ENCODE measurements at places on chromosomes 7 and 10. TPM values are rescaled to one million over a fixed set of nuclear protein-coding genes. Genes with fewer than 3 reads are reported as not detected.

- DNase-seq = peak; percentile 14
Measured at GRCh38 chr7:17501441-17502212, 203.2 kb downstream of the AHR start.

GRCh38 chr7:17132726-17133125 is 165.7 kb upstream of the AHR start:
- DNase-seq = peak; percentile 29

GRCh38 chr10:15223174-15223573 is 54.7 kb upstream of the NMT2 start:
- peak; percentile 93 for DNase-seq

GRCh38 chr10:63677001-63677400 is 155.8 kb downstream of the REEP3 start:
- no peak for DNase-seq

GRCh38 chr7:127820732-127821085 is 168.7 kb downstream of the SND1 start:
- DNase-seq = no peak

GRCh38 chr10:7547206-7547605 is 119.6 kb downstream of the ITIH5 start:
- DNase-seq = no peak

DNA sequence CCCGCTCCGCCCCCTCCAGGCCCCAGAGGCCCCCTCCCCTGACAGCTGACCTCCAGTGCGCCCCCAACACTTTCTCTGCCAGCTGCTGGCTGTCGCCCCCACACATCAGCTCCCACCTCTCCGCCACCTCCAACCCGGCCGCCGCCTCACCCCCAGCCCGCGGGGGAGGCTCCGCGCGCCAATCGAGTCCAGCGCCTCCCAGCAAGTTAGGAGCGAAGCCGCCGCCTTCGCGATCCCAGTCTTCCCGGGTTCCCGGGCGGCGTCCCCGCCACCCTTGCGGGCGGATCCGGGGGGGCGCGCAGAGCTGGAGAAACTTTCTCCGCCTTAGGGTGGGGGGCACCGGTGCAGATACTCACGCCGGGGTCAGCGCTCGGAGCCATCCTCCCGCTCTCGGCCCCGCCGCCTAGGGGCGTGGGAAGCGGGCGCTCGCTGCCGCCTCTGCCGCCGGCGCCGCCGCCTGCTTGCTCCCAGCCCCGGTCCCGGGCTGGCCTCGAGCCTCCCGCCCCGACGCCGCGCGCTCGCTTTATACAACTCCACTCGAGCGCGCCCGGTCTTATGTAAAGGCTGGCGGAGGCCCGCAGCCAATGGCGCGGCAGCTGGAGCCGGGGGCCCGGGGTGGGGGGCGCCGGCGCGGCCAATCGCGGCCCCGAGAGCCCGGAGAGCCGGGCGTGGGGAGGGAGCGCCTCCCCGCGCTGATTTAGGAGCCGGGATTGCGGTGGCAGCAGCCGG is at the start of gene CRTAC1:
Gene CRTAC1, minus strand, starts transcription at position 529 of the 729 bp plus-strand sequence. Its CDS starts 149 bp downstream, at position 380.
- DNase-seq = peak; percentile 90

DNA sequence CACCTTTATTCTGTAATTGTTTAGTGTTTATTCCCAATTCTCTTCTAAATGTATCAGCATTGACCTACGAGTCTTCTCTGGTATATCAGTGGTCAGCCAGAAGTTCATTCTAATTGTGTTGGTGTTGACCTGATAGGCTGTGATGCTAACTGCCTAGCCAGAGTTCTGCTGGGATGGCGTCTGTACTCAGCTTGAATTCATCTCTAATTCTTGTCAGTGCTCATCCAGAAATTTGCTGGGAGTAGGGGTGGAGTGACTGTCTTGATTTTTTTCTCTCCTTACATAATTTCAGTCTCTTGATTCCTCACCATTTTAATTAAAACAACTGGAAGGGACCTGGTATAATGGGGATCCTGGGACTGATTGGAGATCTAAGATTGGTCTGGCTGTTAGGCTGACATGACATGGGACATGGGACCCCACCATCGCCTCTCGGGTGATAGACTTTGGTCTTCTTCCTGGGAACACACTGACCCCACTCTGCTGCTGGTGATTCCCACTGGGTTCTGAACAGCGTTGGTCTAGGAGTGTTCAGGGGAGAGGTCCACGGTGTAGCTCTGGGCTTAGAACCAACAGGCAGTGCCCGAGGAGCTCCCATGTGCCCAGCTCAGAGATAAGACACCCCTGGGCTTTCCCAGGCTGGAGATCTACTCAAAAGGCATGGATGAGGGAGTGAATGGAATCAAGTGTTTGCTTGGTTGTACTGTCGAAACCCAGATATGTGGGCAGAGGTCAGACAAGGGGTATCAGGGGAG is 3.8 kb downstream of the NEURL1 start:
- DNase-seq = peak; percentile 58

GRCh38 chr10:14724931-14725330 is 49.8 kb downstream of the FAM107B start:
- DNase-seq = no peak

GRCh38 chr7:100211342-100211780 is 8.4 kb upstream of the PVRIG start:
- no peak for DNase-seq

GRCh38 chr10:85454386-85454785 is 912.2 kb downstream of the GRID1 start:
- no peak for DNase-seq

DNA sequence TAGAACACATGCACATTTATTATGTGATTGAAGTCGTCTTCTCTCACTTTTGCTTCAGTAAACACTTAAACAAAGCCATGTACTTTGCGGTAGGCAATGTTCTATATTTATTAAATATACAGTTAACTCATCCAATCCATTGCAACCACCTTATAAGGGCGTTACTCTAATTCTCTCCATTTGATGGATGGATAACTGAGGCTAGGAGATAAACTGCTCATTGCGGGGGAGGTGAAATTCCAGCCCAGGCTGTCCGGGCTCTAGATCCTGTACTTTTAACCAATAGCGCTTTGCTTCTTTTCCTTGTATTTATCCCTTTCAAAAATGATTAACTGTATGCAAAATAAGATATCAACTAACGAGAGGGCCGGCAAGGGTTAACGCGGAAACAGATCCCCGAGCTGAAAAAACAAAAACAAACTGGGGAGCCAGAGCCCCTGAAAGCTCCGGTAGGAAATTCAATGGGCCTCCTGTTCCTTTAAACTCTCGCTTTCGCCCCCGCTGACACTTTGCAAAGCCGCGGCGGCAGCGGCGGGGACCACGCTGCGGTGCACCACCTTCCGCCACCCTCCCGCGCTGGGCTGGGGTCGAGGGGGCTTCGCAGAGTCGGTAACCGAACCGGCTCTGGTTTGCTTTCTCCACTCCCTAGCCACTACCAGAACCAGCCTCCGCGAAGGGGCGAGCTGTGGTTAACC is 1.0 kb upstream of the PLXDC2 start:
- DNase-seq = no peak

Gene ALOX5
- total RNA-seq = not detected

DNA sequence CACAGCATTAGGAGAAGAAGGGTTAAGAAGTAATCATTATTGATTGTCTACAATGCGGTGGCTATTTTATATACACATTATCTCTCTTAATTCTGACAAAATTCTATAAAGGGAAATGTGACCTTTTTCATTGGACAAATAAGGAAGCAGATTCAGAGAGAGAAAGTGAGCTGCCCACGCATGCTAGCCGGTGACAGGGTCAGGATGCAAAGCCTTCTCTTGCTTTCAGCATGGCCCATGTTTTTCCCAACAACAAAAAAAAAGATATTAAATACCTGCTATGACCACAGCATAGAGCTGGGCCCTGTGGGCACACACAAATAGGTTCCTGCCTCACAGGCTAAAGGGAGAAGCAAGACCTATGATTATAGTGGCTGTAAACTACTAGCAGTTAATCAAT is 66.8 kb downstream of the PPP1R3C start:
- DNase-seq = no peak

DNA sequence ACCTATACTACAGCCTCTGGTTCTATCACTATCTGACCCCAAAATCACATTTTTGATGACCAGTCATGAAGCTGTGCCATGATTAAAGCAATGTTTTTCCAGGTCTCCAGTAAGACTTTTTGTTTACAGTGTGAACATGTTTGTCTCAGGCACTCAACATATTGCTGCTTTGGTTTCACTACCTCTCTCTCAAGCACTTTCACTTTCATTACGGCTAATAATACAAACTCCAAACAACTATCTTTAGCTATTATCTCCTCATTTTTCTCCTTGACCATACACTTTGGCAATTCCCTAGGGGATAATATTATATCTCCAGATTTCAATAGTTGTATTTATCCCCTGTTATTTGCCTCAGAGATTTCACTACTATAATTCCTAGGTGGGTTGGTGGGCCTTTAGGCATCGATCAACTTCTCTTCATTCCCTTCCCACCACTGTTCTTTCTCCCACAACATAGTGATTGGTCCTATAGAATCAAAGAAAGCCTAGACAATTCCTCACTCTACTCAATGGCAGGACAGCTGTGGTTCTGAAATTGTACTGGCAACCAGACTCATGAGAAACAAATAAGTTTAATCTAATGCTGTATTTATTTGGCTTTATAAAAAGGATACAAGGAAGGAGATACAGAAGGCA is 261.4 kb upstream of the ZWINT start:
- no peak for DNase-seq

DNA sequence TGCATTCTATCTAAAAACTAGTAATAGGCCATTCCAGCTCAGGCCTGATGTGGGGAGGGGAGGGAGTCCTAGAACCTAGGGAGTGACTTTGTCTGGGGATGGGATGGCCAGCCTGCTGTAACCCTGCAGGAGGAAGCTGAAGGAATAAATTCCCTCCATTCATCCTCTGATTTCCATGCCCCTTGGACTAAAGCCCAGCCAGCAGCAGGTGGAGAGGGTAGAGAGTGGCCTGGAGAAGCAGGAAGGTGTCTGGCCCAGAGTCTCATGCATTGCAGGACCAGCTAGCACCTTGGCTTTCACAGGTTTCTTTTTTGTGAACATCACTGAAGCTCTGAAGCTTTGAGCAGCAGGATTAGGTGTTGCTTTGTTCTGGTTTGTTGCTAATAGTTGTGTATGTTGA is 32.8 kb upstream of the CDH23 start:
- DNase-seq = no peak

GRCh38 chr10:128576943-128577670 is 450.9 kb upstream of the MKI67 start:
- no peak for DNase-seq

DNA sequence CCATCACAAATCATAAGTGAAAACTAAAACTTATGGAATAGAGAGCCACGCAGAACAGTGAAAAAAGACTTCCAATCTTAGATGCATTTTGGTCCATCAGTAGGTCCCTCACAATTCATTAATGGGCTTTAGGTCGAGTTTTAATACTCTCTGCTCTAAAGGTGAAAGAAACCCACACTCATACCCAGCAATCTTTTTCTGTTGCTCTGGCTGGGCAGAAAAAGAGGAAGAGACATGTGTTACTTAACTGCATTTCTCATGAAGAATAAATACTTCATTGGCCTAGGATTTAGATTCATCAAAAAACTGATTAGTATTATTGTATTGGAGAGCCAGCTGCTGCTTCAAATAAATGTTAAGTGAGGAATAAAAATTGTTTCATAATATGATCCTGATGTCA is 645.7 kb downstream of the PHTF2 start:
- no peak for DNase-seq

GRCh38 chr7:158530800-158531609 is 56.6 kb downstream of the PTPRN2 start:
- no peak for DNase-seq

- no peak for DNase-seq
Measured at GRCh38 chr10:74194999-74195398, 44.0 kb downstream of the ADK start.

- peak; percentile 91 for DNase-seq
Measured at GRCh38 chr10:69838853-69839252, 37.1 kb downstream of the COL13A1 start.

Gene CACUL1
- 39.2 TPM for total RNA-seq

GRCh38 chr10:58662314-58662713 is 149.6 kb downstream of the BICC1 start:
- DNase-seq = peak; percentile 58

- peak; percentile 79 for DNase-seq
Measured at GRCh38 chr7:149286811-149287400, 24.9 kb downstream of the ZNF783 start.

Gene C10orf90
- total RNA-seq = 0.72 TPM

Gene UMAD1
- 16.2 TPM for total RNA-seq

GRCh38 chr7:77351539-77352004 is 64.6 kb downstream of the GSAP start:
- DNase-seq = no peak

Gene CTNNA3
- total RNA-seq = not detected

Gene ABCC2
- 1.8 TPM for total RNA-seq

DNA sequence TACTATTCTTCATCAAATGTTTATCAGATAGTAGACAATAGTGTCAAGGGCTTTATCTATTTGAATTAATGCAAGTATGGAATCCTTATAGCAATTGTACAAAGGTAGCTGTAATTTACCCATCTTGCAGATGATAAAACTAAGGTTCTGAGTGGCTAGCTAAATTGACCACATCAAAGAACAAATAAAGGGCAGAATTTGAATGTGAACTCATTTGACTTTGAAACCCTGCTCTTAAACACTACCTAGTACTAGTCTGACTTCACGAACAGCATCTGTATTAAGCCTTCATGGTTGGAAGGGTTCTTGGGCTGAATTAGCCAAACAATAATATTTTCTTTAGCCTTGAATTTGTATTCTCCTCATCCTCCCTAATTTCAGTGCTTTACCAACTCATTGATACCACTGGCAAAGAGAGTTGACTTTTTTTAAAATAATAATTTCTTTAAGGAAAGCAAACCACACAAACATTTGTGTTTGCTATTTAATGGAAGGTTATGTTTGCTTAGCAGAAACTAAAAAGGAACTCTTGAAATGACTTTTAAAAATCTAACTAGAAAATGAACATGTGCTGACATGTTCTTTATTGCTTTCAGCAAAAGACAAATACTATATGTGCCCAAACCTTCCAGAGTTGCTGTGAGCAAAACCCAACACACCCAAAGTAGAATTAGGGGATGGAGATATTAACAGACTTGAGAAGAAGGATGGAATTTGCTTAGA is 322.6 kb downstream of the RNLS start:
- no peak for DNase-seq

Gene MYO1G
- 0.29 TPM for total RNA-seq

DNA sequence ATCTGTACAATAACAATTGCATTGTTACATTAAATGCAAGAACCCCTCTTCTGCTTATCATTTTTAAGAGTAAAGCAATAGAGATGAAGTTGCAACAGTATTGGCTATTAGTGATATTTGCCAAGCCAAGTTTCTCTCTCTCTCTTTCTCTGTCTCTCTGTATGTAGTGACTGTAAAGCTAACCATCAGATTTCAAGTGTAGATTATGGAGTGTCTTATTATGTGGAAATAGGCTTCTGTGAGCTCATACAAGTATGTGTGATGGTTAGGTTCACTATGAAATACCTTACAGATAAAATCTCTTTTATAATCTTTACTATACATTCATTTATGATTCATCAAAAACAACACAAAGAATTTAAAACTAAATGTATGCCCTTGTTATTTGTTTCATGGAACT is 28.6 kb upstream of the NRP1 start:
- DNase-seq = no peak

- no peak for DNase-seq
Measured at GRCh38 chr7:139431459-139431858, 52.0 kb downstream of the KLRG2 start.

Data from osteoblast (primary cell).